ENCODE measurements at places on chromosomes 7 and 10.

DNA sequence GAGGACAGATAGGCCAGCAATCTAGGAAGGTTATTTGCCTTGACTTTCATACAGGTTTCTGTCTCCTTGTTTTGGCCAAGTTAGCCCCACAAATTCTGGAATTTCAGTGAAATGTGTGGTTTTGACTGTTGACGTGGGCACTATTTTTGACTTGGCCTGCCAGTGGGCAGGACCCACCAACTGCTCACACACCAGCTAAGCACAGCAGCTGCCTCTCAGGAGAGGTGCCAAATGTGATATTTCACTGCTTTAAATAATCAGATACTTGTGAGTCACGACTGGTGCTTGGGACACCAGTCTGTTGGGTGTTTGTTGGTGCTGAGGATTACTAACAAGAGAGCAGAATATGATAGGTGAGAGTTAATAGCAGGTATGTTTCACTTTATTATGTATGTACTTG lies 409.7 kb upstream of the MTPN start:
- no peak for DNase-seq

DNA sequence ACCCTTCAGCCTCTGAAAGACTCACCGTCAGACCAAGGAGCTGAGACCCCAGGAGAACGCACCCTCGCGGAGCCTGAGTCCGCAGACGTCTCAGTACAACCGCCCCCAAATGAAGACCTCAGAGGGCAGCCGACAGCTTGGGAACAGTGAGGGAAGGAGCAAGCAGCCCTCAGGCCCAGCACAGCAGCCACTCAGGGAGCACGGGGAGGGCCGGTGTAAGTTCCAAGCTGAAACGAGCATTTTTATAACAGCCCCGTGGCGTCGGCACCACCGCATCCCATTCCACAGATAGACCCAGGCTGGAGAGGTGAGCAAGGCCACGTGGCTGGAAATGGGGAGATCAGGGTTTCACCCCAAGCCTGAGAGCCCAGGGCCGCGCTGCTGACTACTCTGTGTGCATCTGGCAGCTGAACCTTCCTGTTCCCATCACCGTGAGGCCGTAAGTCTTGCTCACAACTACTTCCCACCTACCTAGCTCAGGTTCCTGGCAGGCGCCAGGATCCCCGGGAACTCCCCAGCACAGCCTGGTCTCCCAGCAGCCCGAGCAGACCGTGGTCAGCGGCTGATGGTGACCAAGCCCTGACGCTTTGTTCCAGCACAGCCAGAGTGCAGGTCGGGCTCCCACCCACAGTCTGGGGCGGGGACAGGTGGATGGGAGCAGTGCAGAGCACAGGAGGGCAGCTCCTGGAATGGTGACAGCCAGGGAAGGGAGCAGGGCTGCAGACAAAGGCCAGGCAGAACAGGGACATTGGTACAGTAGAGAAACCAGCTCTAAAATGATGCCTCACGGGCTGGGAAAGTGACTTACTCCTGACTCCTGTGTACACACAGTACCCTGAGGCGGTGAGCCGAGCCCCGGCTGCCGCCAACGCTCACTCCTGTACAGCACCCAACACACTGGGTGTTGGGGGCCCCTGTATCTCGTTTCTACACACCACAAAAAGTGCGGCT lies 6.1 kb upstream of the NOM1 start:
- DNase-seq = no peak

- no peak for DNase-seq
Measured at GRCh38 chr10:69892406-69892805, 90.7 kb downstream of the COL13A1 start.

- DNase-seq = no peak
Measured at GRCh38 chr10:32155075-32155516, 98.9 kb upstream of the KIF5B start.

- no peak for DNase-seq
Measured at GRCh38 chr10:79031723-79032122, 37.0 kb upstream of the ZMIZ1 start.

DNA sequence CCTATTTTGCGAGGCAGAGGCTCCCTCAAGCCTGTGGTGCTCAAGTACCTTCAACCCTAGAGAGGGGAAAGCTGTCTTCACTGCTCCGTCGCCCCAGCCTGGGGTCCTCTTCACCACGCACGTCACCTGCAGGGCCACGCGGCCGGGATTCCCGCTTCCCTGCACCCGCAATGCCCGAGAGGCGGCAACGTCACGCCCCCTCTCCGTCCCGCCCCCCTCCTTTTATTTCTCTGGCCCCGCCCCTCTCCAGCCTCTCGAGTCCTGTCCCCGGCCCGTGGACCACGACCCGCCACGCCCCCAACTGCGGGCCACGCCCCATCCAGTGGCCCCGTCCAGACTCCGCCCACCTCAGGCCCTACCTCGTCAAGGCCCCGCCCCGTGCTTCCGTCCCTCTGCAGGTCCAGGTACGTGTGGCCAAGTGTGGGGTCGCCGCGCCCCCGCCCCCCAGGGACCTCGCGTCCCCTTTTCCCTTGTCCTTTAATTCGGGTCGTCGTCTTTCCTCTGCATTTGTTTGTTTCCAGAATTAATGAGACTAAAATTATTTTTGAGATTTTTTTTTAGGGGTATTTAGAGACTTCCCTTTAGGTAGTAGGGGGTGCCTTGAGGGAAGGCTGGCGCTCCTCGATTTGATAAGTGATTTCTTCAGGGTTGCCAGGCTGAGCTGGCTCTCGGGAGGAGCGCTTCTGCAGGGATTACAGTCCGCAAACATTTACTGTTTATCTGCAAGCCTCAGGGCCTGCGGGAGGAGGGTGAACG lies 69.8 kb upstream of the BAIAP2L1 start:
- no peak for DNase-seq

- no peak for DNase-seq
Measured at GRCh38 chr7:145737617-145738016, 379.0 kb upstream of the CNTNAP2 start.

GRCh38 chr10:35215107-35215506 lies 88.5 kb downstream of the CREM start:
- DNase-seq = no peak

GRCh38 chr7:18235819-18236218 lies 208.2 kb upstream of the PRPS1L1 start:
- no peak for DNase-seq

DNA sequence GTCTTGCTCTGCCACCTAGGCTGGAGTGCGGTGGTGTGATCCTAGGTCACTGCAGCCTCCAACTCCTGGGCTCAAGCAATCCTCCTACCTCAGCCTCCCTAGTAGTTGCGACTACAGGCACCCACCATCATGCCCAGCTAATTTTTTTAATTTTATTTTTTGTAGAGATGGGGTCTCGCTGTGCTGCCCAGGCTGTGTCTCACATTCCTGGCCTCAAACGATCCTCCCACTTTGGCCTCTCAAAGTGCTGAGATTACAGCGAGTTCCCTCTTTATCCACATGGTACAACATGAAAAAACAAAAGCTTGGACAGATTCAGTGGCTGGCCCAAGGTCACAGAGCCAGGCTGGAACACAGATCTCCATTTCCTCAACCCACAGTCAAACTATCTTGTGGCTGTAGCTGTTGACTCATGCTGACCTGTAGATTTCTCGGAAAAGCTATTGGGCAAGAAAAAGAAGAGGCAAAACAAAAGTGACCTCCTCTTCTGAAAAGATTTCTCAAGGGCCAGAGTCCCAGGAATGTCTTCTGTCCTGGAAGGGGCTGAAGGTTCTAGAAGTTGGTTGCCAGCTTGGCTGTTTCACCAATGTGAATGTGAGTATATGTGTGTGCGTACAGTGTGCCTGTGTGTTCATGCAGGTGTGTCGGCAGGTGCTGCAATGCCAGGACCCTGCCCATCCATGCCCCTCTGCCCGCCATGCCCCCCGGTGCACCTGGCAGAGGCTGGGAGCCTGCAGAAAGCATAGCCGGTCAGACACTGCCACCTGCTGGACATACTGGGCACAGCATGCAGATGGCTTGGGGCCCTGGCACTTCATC lies 28.4 kb downstream of the TMEM130 start:
- DNase-seq = peak; percentile 59

DNA sequence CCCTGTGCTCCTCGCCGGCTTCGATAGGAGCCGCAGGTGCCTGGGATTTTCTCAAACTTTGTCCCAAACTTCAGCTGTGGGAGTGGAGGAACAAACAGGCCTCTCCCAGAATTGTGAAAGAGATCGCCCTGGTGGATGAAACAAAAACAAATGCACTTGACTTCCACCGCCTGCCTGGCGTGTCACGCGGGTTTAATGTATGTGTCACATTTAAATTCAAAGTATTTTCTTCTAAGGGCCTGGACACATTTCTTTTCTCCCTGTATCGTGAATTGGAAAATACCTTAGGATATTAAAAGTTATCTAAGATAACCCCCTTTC lies 694 bp upstream of the WASL start:
- DNase-seq = no peak

DNA sequence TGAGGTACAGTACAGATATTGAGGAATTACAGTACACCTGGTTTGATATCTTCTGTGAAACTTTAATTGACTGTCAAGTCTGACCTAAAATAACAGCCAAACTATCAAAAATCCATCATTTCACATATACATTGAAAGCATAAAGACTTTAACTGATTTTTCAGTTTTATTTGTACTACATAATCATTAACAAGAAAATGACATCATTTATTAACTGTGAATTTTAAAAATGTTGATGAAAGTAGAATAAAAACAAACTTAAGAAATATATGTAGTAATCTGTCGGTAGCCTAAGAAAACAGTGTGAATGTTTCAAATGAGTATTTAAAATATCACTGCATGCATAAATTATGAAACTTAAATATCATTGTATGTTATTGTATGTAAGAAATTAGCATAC lies 836.7 kb upstream of the GHITM start:
- DNase-seq = no peak

DNA sequence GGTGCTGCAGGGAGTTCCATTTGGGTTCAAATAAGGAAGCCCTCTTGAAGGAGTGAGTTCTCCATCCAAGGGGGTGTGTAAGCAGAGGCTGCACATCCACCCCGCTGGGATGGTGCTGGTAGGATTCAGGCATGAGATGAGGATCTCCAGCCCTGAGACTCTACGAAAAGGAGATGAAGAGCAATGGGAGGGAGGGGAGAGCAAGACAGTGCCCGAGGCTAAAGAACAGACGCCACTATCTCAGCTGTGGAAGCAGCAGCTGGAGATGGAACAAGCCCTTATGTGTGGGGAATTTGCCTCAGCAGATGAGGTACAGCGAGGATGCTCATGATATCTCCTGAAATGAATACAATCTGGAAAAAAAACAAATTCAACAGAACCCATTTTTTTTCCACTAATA lies 28.1 kb upstream of the MYL10 start:
- no peak for DNase-seq

DNA sequence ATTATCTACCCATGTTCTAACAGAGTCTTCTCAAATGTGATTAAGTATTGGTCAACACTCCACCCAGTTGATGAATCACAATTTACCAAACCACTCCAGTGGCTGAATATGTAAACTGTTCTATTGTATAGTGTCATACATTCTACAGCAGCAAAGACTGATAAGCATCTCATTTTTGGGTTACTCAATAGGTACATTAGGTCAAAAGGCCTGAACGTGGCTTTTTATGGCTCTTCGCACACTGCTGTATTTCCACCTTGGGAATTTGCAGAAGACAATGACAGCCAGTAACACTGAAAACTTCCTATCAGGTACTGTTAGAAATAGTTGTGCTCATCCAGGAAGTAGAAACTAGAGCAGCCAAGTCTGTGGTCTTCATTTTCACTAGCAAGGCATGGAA lies 166.9 kb downstream of the GLI3 start:
- no peak for DNase-seq

- no peak for DNase-seq
Measured at GRCh38 chr7:123054357-123055133, 59.0 kb upstream of the TAS2R16 start.

DNA sequence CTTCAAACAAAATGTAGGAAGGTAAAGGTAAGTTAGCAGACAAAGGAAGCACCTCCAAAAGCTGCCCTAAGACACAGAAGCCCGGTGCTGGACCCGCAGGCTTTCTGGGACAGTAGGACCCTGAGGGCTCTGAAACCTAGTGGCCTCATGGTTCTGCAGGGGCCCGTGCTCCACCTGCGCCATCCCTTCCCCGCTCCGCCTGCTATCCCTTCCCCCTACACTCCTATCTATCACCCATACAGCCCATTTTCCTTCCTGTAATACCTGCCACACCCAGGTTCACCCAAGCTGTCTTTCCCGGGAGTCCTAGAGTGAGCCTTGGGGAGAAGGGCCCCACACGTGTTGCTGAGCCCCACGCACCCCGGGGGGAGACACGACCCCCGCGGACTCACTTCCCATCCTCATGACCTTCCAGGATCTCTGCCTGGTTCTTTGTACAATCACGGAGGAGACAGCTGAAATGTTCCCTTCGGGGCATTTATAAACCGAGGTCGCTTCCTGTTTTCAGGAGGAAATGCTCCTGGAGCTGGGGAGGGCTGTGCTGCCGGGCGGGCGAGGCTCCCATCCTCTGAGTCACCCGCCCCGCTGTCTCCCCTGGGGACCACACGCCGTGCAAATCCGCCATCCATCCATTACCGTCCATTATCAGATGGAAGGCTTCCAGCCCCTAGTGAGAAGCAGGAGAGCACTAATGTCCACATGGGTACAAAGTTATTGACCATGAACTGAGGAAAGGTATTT lies 251.7 kb upstream of the PITRM1 start:
- no peak for DNase-seq

GRCh38 chr10:921471-922414 lies 9.8 kb downstream of the LARP4B start:
- no peak for DNase-seq

GRCh38 chr7:155402941-155403340 lies 55.0 kb upstream of the EN2 start:
- no peak for DNase-seq

GRCh38 chr7:34036972-34037792 lies 131.8 kb downstream of the BMPER start:
- DNase-seq = no peak

DNA sequence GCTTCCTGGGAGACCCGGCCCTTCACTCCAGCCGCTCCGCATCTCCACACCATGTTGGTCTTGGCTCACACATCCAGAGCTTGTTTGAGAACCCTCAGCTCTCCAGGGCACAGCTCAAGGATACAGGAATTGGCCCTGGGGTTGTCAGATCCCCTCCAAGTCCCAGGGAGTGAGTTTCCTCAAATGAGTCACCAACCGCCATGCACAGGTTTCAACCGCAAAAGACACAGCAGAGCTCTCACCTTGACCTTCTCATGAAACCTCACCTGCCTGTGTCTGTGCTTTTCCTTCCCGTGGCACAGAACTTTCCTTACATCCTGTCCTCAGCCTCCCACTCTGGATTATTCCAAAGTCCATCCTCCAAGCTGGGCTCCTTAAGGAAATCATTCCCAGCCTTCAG lies 20.6 kb downstream of the AZGP1 start:
- DNase-seq = no peak

DNA sequence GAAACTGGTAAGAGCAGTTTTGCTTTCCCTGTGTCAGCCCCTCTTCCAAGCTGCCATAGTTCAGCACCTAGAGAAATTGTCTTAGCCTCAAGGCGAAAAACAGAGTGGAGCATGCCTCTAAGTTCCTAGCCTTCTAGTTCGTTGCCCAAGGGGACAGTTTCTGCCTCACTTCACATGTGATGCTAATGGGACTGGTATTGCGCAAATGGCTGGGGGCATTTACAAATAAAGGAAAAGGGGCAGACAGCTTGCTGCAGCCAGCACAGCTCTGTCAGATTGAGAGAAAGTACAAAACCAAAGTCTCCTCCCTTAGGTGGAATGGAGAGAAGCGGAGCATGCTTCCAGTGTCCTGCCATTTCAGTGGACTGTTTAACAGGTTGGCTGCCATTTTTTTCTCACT lies 567.7 kb downstream of the ETV1 start:
- DNase-seq = no peak

GRCh38 chr10:76436981-76437380 lies 1005.6 kb downstream of the LRMDA start:
- DNase-seq = no peak

All from stimulated activated naive CD4-positive, alpha-beta T cell treated with Interleukin-2 at 50 U/mL for 16 hours (primary cell).